AG04449 (cell line): ENCODE measurements at places on chromosomes 11 and 22.

GRCh38 chr11:47688111-47688510, 27.1 kb downstream of the AGBL2 start:
- DNase-seq, result no peak

DNA sequence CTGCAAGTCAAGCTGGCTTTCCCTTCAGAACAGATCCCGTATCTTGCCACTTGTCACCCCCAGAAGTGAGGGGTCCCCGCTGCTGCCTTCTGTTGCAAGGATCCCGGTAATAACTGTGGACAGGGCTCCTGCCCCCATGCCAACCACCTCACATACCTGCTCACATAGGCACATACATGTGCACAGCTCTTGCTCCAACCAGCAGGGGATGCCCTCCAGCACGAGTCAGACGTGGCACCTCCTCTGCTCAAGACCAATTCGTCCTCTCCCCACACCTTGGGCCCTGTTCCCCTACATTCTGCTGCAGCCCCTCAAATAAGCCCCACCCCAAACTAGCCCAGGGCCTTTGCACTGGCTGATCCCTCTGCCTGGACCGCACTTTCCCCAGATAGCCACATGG, 163.3 kb downstream of the CRYBB2 start:
- DNase-seq, result no peak

DNA sequence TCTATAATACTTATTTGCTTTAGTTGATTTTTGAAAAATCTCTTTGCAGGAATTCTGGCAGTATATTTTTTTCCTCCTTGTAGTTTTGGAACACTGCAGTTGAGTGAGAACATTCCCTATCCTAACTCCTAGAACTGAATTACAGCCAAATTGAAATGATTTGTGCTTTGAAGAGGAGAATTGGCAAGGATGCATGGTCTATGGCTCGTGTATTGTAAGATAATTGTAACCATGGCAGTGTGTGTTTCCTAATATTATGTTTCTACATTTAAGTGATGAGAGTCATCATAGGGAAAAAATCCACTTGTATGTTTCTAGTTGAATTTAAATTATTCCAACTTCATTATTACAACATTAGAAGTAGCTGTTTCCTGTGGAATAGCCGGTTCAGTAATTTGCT, 80.9 kb upstream of the MYO18B start:
- no peak for DNase-seq

DNA sequence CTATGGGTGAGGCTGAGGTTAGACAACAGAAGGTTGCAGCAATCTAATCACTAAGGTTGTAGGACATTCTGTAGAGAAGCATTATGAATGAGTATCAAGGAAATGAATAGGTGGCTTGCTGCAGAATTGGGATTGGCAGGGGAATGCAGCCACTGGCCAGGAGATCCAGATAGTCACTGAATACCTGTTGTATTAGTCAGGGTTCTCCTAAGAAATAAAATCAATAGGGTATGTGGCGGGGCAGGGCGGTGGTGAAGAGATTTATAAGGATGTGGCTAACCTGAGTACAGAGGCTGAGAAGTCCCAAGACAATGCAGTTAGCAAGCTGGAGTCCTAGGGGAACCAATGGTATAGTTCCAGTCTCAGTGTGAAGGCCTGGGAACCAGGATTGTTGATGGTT, 163.0 kb downstream of the SPON1 start:
- no peak for DNase-seq
